CD4-positive, alpha-beta T cell (primary cell): ENCODE measurements at places on chromosomes 4 and X. TPM values are rescaled to one million over a fixed set of nuclear protein-coding genes. Genes with fewer than 3 reads are reported as not detected.

LONRF3 gene
- total RNA-seq = 4.9 TPM

- DNase-seq = no peak
- no peaks in the 10 kb centered on the region for H3K36me3 ChIP-seq
- H3K4me1 ChIP-seq = no peaks in the 10 kb centered on the region
- H3K27me3 ChIP-seq = peaks cover 4% of the 10 kb centered on the region
These were observed 120.9 kb downstream of the IL15 start for GRCh38 chr4:141757287-141757686.

DNA sequence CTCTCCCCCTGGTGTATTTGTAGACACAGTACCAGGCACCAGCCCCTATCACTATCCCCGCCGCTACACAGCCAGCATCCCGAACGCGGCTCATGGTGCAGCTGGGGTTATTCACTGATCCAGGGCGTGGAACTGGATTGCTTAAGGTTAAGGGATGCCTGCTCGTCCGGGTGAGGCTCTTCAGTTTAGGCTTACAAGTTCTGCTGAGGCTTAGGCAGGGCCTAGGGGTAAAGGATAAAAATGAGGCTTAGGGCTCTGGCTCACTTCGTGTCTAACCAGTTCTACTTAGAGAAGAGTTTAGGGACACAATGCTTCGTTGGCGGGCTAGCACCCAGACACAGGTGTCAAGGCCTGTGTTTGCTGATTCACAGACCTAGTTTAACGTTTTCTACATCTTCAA, 2.2 kb downstream of the ARMCX2 start:
- no peaks in the 10 kb centered on the region for H3K27me3 ChIP-seq
- H3K4me3 ChIP-seq = no peak overlapping the region
- H3K36me3 ChIP-seq = no peaks in the 10 kb centered on the region
- no peak overlapping the region for H3K27ac ChIP-seq
- DNase-seq = no peak
- H3K4me1 ChIP-seq = peaks cover 14% of the 10 kb centered on the region

DNA sequence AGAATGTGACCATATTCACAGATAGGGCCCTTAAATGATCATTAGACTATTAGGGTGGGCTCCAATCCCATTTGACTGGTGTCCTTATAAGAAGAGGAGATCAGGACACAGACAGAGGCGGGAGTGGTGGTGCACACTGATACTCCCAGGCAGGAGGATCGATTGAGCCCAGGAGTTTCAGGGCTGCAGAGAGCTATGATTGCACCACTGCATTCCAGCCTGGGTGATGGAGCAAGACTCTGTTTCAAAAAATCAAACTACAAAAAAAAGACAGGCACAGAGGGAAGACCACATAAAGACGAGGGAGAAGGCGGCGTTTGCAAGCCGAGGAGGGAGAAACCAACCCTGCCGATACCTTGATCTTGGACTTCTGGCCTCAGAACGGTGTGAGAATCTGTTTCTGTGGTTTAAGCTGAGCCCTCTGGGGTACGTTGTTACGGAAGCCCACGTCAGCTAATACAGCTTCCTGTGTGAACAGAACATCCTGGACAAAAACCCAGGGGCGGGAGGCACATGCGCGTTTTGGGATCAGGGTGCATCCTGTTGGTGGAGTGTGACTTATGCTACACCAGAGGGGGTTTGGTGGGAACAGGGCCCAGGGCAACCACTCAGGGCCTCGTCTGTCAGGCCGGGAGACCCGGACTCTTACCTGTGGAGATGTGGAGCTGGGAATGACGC, 211.8 kb upstream of the PSAPL1 start:
- H3K36me3 ChIP-seq = no peaks in the 10 kb centered on the region
- peaks cover 5% of the 10 kb centered on the region for H3K27me3 ChIP-seq
- no peak overlapping the region for H3K4me3 ChIP-seq

DNA sequence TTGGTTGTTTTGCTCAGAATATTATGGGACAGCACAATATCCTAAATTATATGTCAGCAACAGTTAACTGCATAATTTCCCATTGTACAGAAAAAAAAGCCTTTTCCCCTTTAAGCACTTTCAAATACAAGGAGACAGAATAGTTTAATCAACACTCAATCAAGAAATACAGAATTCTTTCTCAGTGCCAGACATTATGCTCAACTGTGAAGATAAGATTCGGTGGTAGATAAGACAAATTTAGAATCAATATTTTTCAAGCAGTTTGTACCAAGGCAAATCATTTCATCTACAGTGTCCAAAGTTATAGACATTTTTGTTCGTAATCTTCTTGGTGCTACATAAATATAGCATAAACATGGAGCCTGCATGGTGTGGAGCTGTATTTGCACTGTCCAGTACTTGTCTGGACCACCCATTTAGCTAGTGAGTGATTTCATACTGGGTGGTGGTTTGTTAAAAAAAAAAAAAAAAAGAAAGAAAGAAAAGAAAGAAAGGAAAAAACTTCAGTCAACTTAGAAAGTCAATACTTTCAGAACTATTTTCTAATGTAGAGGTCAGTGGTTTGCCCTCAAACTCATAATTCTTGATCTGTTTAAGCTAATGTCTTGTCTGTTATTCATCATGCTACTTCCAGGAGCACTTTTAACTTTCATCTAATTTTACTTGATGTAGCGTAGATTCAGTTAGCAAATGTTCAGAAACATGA, 522.9 kb downstream of the FAT4 start:
- H3K27me3 ChIP-seq = no peaks in the 10 kb centered on the region
- no peak overlapping the region for H3K27ac ChIP-seq
- H3K4me1 ChIP-seq = no peaks in the 10 kb centered on the region
- no peaks in the 10 kb centered on the region for H3K36me3 ChIP-seq
